ENCODE measurements at places on chromosomes 1 and 21.

DNA sequence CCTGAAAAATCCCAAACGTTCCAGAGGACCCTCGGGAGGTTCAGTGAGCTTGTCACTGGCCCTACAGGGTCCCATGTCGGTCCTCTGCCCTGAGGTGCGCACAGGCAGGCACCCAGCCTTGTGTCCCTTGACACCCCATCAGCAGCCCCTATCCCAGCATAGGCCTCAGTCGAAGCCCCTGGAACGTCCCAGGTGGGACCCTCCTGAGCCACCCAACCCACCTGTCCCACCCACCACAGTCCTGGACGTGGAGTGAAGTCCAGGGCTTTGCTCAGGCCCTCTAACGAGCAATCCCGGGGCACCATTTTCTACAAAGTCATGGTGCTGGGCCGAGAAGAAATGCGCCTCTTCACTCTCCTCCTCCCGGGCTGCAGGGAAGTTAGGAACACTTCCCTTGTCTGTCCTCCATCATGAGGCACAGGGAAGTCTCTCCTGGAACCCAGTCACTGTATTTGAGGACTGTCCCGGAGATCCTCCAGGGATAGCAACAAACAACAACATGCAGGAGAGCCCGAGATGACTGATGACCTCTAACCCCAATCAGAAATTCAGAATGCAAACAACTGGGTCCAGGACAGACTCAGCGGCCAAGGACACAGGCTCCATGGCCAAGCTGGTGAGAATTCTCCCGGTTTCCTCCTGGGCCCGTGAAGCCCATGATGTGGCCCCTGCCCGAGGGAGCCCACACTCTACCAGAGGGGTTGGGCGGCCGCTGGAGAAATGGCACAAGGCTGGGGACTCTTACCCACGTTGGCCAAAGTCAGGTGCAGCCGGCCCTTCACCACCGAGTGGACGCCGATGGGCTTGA lies 105.5 kb downstream of the NPHP4 start:
- DNase-seq, result no peak

DNA sequence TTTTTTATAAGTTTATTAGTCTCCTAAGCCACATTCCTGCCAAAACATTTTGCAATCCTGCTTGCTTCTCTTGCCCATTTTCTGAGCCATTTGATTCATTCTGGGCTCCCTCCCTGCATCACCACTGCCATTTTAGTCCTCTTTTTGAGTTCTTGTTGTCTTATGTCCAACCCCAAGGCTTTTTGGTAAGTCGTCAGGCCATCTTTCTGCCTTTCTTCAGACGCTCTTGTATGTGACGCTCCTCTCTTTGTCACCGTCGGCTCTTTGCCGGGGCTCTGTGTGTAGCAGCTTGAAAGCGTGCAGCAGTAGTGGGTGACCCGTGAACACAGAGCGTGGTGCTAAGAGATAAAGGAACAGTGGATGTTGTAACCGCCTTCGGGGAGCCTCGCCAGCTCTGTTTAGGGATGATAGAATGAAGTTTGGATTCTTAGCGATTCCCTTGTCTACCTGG lies 14.6 kb downstream of the HUNK start:
- no peak for DNase-seq

- no peak for DNase-seq
These were observed 14.8 kb downstream of the BCAR3 start for GRCh38 chr1:93666613-93667384.

GRCh38 chr1:99565606-99566289 lies 80.2 kb upstream of the PALMD start:
- no peak for DNase-seq

DNA sequence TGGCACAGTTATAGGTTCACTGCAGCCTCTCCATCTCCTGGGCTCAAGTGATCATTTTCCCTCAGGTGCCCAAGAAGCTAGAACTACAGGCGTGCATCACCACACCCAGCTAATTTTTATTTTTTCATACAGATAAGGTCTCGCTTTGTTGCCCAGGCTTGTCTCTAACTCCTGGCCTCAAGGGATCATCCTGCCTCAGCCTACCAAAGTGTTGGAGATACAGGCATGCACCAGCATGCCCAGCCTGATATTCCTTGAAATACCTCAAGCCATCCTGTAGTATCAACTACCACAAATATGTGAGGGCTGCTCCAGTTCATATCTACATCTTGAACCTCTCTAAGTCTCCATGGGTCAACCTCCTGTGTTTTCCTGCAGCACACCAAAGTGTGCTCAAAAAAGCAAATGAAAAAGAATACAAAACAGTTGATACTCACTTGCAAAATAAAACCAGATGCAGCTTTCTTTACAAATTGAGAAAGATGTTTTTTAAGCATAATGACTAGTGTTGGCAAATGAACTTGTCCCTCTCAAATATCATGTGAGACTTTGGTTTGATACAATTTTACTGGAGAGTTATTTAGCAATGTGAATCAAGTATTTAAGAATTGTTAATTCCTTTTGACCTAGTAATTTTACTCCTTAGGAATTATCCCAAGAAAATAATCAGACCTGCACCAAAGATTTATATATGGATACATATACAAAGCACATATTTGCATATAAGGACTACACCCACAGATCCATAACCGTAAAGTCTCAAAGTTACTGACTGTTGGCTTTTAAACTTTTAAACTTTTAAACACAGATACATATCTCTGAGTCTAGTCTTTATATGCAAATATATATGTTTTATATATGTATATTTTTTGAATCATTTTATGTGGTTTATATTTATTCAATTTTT lies 197.7 kb downstream of the NRIP1 start:
- DNase-seq, result no peak

GRCh38 chr1:167305706-167306277 lies 85.1 kb downstream of the POU2F1 start:
- DNase-seq, result no peak

- DNase-seq, result no peak
These were observed 11.6 kb upstream of the CTRC start for GRCh38 chr1:15426492-15427279.

GRCh38 chr21:41215856-41216408 lies 48.0 kb downstream of the BACE2 start:
- no peak for DNase-seq

DNA sequence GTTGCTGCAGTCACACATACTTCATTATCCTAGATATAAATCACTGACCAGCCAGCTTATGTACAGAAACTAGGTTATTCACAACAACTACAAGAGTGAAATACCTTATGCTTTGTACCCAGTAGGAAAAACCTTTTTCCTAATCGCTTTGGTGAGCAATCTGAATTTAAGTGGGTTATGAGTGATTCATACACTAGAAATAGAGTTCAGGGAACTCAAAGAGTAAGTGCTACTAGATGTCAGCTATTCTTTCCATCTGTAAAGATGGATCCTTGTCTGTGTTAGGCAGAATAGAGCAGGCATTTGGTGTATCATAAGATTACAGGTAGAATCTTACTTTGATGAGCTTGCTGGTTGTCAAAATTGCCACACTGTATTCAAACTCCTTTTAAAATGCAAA lies 101.9 kb downstream of the ZNF644 start:
- no peak for DNase-seq

DNA sequence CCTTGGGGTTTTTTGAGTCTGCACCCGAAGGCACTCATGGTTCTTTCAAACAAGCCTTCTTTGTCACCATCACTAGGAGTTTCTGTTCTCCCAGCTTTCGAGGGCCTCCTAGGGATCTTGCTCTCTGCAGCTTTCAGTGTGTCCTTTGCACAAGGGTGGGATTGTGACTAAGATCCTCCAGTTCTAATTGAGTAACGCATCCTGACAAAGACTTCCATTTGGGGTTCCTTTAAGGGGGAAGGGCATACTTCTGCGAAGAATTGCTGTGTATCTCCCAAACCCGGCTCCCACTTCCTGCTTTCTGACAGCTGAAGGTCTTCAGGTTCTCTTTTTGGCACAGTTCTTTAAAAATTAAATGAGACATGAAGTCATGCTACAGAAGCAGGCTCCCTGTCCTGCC lies 139.4 kb downstream of the EDEM3 start:
- no peak for DNase-seq

DNA sequence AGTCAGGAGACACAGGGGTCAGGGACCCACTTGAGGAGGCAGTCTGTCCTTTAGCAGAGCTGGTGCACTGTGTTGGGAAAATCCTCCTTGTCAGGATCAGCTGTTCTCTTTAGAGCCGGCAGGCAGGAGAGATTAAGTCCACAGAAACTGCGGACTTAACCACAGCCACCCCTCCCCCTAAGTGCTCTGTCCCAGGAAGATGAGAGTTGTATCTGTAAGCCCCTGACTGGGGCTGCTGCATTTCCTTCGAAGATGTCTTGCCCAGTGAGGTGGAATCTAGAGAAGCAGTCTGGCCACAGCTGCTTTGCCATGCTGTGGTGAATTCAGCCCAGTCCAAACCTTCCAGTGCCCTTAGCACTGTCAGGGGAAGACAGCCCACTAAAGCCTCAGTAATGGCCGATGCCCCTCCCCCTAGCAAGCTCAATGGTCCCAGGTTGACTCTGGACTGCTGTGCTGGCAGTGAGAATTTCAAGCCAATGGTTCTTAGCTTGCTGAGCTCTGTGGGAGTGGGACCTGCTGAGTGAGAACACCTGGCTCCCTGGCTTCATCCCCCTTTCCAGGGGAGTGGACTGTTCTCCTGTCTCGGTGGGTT lies 172.8 kb downstream of the ST6GALNAC3 start:
- no peak for DNase-seq

GRCh38 chr1:184022668-184023067 lies 14.9 kb downstream of the COLGALT2 start:
- no peak for DNase-seq

- DNase-seq, result no peak
These were observed 924 bp downstream of the EXTL2 start for GRCh38 chr1:100893718-100894117.

GRCh38 chr1:171717062-171717718 lies 24.7 kb downstream of the VAMP4 start:
- no peak for DNase-seq

GRCh38 chr1:205923651-205924459 lies 19.4 kb downstream of the SLC26A9 start:
- DNase-seq, result no peak

GRCh38 chr1:164703960-164704411 lies 145.0 kb downstream of the PBX1 start:
- no peak for DNase-seq

DNA sequence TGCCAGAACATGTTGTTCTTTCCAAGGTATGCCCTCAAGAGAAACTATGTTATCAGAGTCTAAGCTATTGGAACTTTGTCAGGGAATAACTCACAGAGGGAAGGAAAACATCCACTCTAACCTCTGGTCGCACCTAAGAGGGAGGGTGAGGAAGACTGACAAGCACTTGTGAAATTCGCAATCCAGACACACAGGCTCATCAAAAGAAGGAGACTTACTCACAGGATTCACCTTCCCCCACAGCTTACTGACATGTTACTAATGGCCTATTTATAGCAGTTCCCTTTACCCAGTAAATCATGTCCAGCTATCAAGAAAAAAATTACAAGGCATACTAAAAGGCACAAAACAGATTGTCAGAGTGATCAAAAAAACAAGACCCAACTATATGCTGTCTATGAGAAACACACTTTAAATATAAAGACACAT lies 36.9 kb downstream of the WDR64 start:
- DNase-seq, result no peak

DNA sequence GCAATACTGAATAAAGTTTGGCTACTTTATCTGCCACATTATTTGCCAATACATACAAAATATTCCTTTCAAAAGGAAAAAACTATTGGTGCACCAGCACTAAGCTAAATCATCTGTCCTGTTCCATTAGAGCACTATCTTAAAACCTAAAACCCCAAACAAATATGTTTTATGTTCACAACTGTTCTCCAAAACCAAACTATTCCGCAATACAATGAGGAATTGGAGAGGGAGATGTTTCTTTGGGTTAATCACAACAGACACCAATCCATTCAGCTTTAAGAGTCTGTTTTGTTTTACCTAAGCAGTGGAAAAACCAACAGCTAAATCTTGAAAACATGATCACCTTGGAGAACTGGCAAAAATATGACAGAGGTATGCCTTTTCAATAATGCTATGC lies 85.1 kb downstream of the ZNF644 start:
- no peak for DNase-seq

DNA sequence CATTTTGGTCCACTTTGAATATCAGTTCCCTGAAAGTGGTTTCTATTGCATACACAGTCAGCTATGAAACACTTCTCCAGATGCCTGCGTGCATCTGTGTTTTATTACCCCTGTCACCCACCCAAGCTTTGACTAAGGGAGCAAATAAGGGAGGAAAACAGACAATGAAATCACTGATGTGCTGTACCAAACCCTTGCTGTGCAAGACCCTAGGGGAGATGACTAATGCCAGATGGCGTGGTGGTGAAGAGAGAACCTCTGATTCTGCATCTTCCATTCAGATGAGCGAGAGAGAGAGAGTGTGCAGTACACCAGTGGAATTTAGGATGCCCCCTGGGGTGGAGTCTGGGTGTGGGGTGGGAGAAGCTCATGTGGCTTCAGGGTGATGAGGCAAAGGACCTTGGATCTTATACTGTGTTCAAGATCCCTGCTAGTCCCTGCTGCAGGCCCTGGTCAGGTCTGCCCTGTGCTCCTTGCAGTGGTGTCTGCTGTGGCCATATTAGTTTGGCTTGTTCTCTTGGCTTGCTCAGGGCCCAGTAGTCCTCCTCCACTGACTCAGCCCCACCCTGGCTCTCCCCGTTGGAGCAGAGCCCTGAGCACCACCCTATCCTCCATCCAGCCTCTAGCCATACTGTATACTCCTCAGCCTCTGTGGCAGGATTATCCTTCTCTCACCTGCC lies 18.5 kb downstream of the CLCA1 start:
- no peak for DNase-seq

DNA sequence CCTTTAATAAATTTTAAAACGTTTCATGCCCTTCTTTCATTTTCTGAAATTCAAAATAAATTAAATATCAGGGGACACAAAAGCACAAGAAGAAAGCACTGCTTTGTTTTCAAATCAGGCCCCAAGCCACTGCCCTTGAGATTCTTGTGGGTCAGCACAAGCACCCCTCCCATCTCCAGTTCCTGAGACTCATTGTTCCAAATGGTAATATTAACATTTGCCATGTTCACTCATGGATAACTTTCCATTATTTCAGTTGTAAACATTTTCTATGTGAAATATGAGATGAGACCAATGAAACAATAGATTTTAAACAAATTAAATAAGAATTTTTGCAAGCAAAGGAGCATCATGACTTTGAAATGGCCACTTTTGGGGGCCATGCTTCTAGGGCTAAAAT lies 7.7 kb downstream of the OVAAL start:
- no peak for DNase-seq

GRCh38 chr1:46484783-46485490 lies 4.7 kb upstream of the DMBX1 start:
- no peak for DNase-seq

DNA sequence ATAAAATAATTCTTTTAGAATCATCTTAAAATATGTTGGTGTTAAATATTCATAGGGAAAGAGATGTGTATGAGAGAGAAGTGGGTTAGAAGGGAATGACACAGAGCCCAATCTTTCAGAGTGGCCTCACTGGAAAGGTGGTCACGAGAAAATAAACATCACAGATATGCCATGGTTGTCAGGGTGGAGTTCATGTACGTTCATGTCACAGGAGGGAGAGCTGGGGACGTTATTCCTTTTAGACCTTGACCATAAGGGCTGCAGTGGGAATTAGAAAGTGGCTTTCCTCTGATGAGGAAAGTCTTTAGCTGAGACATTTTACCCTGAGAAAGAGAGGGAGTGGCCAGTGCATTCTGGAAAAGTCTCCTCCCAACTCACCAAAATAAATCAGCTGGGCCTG lies 90.6 kb upstream of the TNR start:
- no peak for DNase-seq

Data from NCI-H1417 treated with DMSO at 0.1 percent for 48 hours (cell line).